Motor neuron (in vitro differentiated cells): ENCODE measurements at places on chromosomes 2 and 18. TPM values are rescaled to one million over a fixed set of nuclear protein-coding genes. Genes with fewer than 3 reads are reported as not detected.

ZNF142 gene
- 13.2 and 13.5 TPM in 2 replicates for total RNA-seq

KIF3C gene
- 48.0 and 48.5 TPM in 2 replicates for total RNA-seq

RUFY4 gene
- total RNA-seq, result 0.59 TPM in 1 of 2 replicates, not detected in the other

CD207 gene
- total RNA-seq, result 0.27 and 0.44 TPM in 2 replicates

KDM3A gene
- total RNA-seq, result 55.3 and 57.9 TPM in 2 replicates

NT5DC4 gene
- total RNA-seq, result 0.09 TPM in 1 of 2 replicates, not detected in the other

COLEC12 gene
- total RNA-seq, result 2.8 and 2.9 TPM in 2 replicates

UGT1A7 gene
- 0.09 and 0.16 TPM in 2 replicates for total RNA-seq

SERPINB3 gene
- not detected in 2 replicates for total RNA-seq

SERPINB13 gene
- not detected in 2 replicates for total RNA-seq

GKN2 gene
- 0.44 and 0.47 TPM in 2 replicates for total RNA-seq

GAL3ST2 gene
- not detected in 2 replicates for total RNA-seq

FAM161A gene
- 12.6 and 22.8 TPM in 2 replicates for total RNA-seq

ZFP36L2 gene
- total RNA-seq, result 14.2 and 21.6 TPM in 2 replicates

WDR12 gene
- 49.4 and 56.5 TPM in 2 replicates for total RNA-seq

WDR7 gene
- total RNA-seq, result 19.7 and 24.7 TPM in 2 replicates

ERBB4 gene
- total RNA-seq, result 13.2 and 14.4 TPM in 2 replicates

NFE2L2 gene
- 214 and 218 TPM in 2 replicates for total RNA-seq

SULT1C2 gene
- total RNA-seq, result 6.6 and 9.4 TPM in 2 replicates
